ENCODE measurements at places on chromosomes 5 and 9.

- DNase-seq, result no peak
These were observed 69.6 kb downstream of the MAN2A1 start for GRCh38 chr5:109759306-109759705.

DNA sequence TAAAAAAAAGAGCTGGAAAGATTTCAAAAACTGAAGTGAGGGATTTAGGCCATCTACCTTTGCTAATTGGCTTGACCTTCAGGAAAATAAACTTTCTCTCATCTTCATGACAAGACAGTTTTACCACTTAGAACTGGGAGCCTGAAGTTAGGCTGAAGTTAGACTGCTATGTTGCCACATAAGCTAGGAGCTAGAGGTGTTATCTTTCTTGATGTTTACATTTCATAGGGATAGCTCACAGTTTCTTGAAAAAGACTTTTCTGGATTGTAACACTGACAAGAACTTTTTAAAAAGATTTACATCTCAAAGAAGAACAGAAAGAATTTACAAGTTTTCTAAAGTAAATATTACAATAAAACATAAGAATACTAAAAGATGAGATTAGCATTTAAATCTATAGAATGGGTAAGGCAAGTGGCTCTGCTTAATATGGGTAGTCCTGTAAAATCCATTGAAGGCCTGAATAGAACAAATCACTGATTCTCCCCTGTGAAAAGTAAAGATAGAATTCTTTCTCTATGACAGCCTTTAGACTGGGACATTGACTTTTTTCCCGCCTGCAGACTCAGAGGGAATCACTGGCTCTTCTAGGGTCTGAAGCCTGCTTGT is 1665.4 kb upstream of the CDH9 start:
- DNase-seq, result no peak

DNA sequence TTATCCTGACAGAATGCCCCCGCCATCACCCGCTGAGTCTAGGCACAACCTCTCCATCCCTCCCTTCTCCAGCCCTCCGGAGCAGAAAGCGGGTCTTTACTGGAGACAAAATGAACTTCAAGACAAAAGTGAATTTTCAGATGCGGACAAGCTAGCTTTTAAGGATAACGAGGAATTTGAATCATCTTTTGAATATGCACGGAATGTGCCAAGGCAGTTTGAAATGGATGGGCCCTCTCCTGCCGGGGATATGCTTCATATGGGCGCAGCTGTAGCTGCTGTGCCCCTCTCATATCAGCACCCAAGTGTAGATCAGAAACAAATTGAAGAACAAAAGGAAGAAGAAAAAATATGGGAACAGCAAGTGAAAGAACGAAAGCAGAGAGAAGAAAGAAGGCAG is 37.5 kb downstream of the CPLANE1 start:
- no peak for DNase-seq

DNA sequence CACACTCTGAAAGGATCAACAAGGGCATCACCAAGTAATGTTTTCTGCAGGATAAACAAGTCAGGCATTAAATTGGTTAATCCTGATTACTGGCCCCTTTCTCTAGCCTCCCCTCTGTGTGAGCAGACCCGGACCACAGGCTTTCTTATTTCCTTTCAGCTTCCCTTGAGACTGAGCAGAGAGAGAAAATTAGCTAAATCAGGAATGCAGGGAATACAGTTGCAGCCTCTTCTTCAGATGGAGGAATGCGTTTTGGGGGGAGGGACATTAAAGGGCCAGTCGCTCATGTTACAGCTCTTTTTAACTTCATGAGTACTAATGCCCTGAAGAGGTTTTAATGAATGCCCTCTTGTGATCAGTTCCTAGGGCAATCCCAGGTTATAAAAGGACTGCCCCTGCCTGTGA is 19.8 kb downstream of the PCDHAC2 start:
- no peak for DNase-seq

- DNase-seq, result no peak
These were observed 48.5 kb downstream of the MAMDC2 start for GRCh38 chr9:70092190-70092589.

- DNase-seq, result no peak
These were observed 3.9 kb upstream of the ALDH1B1 start for GRCh38 chr9:38388283-38389223.

DNA sequence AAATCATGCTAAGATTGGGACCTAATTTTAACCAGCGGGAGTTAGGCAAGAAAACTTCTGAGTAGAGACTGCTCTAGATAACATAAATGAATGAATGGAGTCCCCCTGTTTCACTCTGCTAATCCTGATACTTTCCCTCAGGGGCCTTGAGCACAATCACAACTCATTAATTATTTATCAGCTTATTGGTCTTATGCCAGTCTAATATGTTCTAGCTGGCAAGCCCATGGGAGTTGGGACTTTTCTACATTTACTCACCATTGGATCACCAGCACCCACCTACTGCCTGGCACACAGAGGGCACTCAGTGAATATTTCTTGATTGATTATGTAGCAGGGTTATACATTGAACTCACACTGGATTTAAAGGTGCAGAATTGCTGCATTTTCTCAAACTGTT is 13.5 kb upstream of the TMED7 start:
- no peak for DNase-seq

DNA sequence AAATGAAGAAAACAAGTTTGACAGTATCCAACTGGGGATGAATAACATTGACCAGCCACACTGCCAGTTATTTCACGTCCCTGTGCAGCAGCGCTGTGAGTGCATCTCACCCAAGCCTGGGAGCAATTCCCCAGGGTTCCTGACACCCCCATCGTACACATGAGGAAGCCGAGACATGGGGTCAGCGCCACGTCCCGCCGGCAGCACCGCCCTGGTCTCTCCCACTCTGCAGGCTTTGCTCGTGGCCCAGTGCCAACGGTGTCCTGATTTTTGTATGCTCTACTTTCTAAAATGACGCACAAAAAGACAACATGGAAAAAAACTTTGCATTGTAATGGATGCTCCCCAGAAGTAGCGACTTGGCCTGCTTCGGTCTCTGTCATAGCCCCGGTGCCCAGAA is 14.3 kb downstream of the GTF3C5 start:
- DNase-seq, result peak; percentile 13

- no peak for DNase-seq
These were observed 106.4 kb downstream of the C9orf50 start for GRCh38 chr9:129514497-129514867.

DNA sequence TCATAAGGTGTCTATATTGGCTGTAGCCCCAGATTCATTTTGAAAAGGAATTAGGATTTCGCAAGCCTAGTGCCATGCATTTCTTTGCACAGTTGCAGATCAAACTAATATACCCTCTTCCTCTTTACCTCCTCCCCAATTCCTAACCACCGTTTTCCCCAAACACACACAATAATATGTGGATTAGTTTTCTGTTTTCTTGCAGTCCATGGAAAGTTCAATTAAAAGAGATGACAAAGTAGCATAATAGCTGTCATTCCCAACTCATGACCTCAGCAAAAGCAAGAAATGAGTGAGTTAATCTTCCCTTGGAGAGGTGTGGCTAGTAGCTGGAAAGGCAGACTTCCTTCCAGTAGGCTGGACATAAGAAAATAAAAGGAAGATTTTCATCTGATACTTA is 349.1 kb downstream of the TMEM232 start:
- no peak for DNase-seq

GRCh38 chr9:101311191-101311590 is 73.6 kb downstream of the BAAT start:
- no peak for DNase-seq

Data from body of pancreas (tissue), 4 donors.